ENCODE measurements at places on chromosomes 11 and 22.

DNA sequence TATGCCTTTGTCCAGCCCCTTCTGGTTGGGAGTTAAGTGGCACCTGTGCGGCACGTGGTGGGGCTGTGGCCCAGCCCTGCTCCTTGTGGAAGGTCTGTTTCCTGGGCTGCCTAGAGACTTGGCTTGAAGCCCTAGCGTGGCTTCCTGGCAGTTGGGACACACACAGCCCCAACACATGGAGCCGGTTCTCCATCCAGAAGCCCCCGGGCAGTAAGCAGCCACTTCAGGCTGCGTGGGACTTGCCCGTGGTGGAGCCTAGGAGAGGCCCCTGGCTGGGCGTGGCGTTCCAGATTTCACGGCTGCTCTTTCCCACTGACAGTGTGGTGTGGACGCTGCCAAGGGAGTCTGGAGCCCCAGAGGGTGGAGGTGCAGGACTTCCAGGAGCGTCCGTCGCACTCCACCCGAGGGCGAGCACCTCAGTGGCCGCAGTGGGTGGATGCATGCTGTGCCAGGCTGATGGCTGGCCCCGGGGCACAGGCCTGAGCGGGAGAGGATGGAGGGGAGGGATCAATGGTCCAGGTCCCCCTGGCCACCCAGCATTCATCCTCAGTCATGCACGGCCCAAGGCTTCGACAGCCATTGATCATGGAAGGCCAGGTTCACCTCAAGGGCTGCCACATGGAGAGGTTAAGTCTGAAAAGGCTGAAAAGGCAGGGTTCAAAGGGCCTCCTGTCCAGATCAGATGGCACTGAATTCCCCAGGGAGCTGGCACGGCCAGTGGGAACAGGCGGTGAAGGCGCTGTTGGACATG is 9.3 kb downstream of the CCND1 start:
- ATAC-seq, result no peak

- no peak for ATAC-seq
Measured at GRCh38 chr11:35791088-35791958, 128.7 kb downstream of the TRIM44 start.

- no peak for ATAC-seq
Measured at GRCh38 chr11:10911907-10912306, 54.1 kb upstream of the ZBED5 start.

GRCh38 chr22:27382947-27383346 is 418.6 kb downstream of the MN1 start:
- no peak for ATAC-seq

DNA sequence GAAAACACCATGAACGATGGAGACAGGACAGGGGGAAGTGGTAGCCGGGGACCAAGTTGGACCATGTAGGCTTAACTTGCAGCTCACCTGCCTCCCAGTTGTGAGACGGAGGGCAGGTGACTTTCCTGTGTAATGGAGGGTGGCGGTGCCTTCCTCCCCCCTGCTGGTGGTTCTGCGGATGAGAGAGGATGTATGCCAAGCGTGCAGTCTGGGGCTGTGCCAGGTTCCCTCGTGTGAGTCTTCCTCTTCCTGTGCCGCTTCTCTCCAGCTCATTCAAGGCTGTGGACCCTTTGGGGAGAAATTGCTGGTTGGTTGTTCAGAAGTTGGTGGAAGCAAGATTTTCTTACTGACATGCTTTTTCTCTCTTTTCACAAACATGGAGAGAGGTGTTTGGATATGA is 35.1 kb downstream of the MPPED1 start:
- no peak for ATAC-seq

DNA sequence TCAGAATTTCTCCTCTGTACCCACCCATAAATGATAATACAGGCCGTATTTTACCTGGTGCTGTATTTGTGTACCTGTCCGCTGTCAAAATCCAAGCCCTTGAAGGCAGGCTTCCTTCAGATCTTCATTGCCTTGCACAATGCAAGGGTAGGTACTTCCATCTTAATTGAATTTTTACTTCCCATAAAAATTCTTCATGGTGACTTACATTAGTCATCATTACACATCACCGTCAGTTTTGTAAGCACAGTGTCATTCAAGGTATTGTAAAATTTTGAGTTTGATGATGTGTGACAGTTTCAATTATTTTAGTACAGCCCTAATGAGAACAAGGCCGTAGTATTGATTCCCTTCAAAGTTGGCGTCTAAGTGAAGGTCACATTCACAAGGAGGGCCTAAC is 770 bp upstream of the TSG101 start:
- peak; percentile 8 for ATAC-seq

GRCh38 chr11:132980670-132981069 is 551.6 kb downstream of the OPCML start:
- no peak for ATAC-seq

- ATAC-seq, result no peak
Measured at GRCh38 chr11:125679397-125679796, 1.2 kb downstream of the ACRV1 start.

DNA sequence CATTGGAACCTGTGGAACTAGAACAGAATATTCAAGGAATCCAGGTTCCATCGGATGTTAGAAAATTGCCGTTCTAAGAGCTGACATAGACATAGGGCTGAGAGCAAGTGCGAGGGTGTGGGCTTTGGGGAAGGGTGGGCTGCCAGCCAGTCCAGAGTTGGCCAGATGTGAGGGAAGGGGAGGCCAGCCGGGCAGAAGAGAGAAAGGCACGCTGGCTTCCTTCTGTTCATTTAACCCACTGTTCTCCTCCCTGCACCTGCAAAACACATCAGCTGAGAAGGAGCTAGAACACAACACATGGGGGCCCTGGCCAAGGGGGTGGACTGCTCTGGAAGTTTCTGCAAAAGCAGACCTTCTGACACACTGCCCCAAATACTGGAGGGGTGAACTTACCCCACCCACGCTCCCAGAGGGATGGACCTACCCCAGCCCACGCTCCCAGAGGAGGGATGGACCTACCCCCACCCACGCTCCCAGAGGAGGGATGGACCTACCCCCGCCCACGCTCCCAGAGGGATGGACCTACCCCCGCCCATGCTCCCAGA is 98.0 kb downstream of the SHANK2 start:
- no peak for ATAC-seq

GRCh38 chr22:25125693-25126357 is 73.8 kb upstream of the CRYBB3 start:
- no peak for ATAC-seq

- no peak for ATAC-seq
Measured at GRCh38 chr11:45518833-45519535, 146.4 kb downstream of the CHST1 start.

- ATAC-seq, result no peak
Measured at GRCh38 chr11:42237701-42238235, 778.3 kb upstream of the LRRC4C start.

DNA sequence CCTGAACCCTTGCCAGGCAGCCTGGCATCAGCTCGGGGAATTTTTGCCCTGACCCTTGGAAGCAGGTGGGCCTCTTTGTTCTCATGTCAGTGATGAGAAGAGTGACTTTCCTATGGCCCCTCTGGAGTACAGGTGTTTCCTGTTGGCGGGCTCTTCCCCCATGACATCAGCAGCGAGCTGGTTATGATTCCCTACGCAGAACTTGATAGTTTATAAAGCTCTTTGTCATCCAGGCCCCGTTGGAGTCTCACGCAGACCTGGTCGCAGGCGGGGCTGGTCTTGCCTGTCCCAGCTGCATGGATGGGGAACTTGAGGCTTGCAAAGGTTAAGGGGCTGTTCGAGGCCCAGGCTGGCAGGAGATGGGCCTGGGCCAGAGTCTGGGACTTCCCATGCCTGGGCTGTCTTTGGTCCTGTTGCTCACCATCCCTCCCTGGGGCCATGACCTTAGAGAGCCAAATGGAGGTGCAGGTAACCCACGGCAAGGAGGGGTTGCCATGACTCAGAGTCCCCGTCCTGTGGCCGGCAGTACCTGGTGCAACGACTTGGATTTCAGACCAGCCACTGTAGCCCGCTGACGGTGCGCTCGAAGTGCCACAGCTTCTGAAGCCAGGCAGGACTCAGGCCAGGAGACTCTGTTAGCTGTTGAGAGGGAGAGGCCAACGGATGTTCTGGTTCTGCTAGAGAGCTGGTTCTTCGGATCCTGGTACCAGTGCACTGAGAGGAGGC is 45.9 kb upstream of the PPP6R3 start:
- ATAC-seq, result no peak

- no peak for ATAC-seq
Measured at GRCh38 chr11:121422675-121423074, 29.4 kb upstream of the SORL1 start.

- no peak for ATAC-seq
Measured at GRCh38 chr11:8356721-8357504, 93.2 kb upstream of the LMO1 start.

- ATAC-seq, result no peak
Measured at GRCh38 chr11:114847306-114847975, 169.1 kb downstream of the NXPE2 start.

DNA sequence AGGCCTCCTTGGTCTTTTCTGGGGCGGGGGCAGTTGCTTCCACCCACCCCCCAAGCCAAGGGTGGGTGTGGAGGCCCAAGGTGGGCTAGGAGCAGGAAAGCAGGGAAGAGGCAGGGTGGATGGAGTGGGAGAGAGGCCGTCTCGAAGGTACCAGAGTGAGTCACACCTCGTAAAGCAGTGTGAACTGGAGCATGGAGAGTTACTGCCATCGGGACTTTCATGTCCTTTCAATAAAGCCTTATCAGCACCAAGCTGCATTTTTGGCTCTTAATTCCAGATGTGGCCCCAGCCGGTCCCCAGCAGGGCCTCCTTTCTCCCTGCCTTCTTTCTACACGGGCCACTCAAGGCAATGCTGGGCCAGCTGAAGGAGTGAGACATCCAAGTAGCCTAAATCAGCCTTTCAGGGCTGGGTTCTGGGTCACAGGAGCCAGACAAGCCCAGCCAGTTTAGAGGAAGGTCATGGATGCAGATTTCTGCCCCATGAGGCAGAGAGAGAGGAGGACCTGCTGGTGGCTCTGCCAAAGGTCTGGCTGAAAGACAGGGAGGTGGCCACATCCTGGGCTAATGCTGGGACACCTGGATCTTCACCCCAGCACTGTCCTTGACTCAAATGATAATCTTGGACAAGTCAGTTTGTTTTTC is 59.0 kb upstream of the CD82 start:
- no peak for ATAC-seq

DNA sequence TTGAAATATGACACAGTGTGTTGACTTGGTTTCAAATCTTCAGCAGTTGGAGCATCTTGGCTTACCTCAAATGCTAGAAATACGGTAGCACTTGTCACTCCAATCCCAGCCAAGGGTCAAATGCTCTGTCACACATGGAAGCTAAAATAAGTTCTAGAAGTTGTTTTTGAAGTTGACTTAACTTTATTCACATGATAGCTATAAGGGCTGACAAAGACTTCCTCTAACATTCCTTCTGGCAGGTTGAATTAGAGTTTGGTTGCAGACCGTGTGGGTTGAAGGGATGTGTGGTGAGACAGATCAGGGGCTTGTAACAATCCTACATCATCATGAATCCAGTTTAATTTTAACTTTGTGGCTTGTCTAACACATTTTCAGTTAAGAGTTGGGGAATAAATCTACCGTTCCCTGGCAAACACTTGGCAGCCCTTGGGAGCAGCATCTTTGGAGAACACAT is 4.6 kb downstream of the SLN start:
- no peak for ATAC-seq

DNA sequence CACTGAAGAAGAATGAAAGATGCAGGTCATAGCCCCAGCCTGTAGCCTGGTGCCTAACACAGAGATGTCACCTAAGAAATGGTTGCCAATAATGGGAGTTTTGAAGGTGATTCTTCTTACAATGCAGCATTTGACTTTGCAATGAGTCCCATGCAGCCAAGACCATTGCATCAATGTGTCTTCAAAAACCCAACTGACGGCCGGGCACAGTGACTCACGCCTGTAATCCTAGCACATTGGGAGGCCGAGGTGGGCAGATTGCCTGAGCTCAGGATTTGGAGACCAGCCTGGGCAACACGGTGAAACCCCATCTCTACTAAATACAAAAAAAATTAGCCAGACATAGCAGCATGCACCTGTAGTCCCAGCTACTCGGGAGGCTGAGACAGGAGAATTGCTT is 89.3 kb upstream of the ASPHD2 start:
- no peak for ATAC-seq

DNA sequence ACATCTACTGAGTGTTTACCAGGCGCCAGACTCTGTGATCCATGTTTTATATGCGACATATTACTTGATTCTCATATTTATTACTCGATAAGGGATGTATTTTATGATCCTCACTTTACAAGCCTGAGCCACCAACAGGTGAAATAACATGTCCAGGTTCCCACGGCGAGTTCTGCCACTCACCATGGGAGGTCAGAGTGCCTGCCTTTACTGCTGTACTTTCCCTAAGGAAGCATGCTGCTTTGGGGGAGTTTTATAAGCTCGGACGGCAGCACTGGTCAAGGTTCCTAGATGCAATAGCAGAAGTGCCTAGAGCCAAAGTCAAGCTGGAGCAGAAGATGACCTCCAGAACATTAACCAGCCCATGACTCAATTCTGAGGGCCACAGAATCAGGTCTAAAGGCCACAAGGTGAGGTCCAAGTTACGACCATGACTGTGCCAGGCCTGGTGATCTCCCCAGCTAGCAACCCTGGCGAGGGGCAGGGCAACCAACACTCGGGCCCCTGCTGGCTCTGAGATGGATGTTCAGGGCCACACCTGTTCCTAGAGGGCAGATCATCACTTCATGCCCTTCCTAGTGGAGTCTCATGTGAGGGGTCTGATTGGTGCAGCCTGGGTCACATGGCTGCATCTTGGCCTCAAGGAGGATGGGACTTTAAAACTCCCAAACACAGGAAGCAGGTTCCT is 14.2 kb downstream of the IFT27 start:
- no peak for ATAC-seq

DNA sequence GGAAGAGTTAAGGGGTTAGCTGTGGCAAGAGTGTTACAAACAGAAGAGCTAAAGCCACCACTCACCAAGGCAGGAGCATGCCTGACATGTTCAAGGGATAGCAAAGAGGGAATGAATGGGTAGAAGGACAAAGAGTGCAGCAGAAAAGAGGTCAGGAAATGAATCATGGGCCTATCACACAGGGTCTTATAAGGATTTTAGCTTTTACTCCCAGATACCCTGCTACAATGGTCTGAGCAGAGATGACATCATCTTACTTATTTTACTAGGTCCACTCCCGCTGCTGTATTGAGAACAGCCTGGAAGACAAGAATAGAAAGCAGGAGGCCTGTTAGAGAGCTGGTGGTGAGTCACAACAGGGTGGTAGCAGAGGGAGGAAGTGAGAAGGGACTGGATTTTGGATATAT is 9.8 kb downstream of the TRAF6 start:
- ATAC-seq, result peak; percentile 100

DNA sequence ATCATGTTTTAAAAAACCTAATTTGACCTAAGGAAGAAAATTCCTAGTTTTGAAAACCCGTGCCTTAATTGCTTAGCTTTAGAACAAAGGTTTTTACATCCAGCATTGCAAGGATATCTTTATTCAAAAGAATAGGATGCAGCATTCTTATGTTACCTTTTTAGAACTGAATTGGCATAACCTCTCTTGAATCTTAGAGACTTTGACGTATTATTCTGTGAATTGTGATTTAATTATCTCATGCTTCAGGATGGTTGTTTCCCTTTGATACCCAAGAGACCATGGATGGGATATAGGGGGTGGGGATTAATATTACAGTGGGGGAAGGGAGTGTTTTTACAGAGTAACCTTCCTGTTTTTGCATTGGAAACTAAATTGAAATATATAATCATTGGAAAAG is 49.4 kb downstream of the ARHGEF12 start:
- no peak for ATAC-seq

GRCh38 chr22:19932367-19933206 is 9.0 kb upstream of the COMT start:
- no peak for ATAC-seq

- ATAC-seq, result no peak
Measured at GRCh38 chr11:117929142-117929915, at the start of gene TMPRSS13. TMPRSS13 (minus strand) TSS chr11:117929402; CDS start chr11:117929307, 95 bp downstream.

GRCh38 chr11:67031791-67032561 is 9.0 kb downstream of the SYT12 start:
- peak; percentile 38 for ATAC-seq

GRCh38 chr11:77217156-77217555 is 84.3 kb downstream of the GDPD4 start:
- no peak for ATAC-seq

Measured in SK-N-SH treated with all-trans-retinoic acid at 6 μM for 48 hours (cell line).